ENCODE measurements at places on chromosomes 1 and 21.

DNA sequence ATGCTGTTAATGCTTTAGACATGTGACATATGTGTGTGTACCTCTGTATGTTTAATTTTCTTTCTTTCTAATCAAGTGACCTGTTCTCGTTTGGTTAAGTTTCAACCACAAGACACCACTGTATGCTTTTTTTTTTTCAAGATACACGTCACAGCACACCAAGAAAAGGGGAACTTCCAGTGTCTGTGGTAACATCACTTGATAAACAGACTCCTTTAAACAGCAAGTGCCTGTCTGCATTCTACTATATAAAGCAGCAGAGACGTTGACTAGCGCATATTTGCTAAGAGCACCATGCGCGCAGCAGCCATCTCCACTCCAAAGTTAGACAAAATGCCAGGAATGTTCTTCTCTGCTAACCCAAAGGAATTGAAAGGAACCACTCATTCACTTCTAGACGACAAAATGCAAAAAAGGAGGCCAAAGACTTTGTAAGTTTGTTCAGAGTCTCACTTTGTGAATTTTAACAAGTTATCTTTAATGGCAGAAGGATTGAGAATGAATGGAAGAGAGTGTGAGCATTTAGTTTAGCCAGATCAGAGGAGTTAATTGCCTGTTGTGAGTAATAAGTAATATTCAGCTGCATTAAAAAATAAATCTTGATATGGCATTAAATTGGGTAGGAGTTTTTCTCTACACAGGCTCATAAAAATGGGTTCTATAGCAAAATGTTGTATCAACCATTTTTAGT lies at the start of gene RGS1:
Gene RGS1, plus strand, starts transcription at position 275 of the 691 bp plus-strand sequence. Its CDS starts 20 bp downstream, at position 295.
- peak; percentile 62 for DNase-seq

GRCh38 chr1:23168079-23168444 lies 594 bp downstream of the LUZP1 start:
- no peak for DNase-seq

GRCh38 chr21:44267655-44268142 lies 6.0 kb upstream of the DNMT3L start:
- no peak for DNase-seq

DNA sequence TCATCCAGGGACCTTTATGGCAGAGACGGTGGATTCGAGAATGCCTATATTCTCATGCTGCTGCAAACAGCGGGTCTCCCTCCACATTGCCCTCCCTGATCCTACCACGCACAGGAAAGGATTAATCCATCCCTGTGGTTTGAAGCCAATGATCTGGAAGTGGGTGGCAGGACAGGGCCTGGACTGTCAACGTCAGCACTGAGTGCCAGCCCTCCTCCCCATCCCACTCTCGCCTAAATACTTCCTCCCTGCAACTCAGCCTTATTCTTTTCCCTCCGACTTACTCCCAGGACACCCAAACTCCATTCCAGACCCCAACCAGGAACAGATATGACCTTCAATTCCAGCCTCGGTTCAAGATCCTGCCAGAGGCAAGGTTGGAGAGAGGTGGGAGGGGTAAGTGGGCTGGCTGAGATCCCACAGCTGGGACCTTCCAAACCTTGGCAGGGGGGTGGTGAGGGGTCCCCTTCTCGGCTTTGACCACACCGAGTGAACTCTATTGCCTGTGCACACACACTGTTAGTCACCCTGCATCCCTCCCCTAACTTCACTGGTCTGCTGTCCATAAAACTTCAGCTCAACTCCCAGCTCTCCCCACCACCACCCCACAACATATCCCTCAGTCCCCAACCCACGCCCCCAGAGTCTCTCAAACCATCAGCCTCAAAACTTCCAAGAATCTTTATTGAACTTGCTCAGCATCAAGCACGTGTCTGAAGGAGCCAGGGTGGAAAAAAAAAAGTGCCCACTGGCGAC lies 2.4 kb upstream of the S100A5 start:
- no peak for DNase-seq

DNA sequence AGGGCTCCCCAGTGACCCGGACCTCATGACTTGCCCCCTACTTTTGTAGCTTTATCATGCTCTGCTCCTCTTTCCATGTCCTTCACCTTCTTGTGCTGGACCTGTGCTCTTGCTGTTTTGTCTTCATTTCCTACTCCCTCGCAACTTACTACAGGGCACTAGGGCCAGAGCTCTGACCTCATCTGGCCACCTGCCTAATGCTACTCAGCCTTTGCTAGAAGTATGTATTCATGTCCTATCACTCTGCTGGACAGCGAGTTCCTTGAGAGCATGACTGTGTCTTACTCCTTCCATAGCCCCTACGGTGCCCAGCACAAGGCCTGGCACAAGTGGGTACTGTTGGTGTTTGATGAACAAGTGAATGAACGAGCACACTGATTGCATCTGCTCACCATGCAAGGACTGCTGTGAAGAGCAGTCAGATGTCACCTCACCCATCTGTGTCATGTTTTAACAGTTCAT lies 1.9 kb downstream of the MTFR1L start:
- DNase-seq = no peak

DNA sequence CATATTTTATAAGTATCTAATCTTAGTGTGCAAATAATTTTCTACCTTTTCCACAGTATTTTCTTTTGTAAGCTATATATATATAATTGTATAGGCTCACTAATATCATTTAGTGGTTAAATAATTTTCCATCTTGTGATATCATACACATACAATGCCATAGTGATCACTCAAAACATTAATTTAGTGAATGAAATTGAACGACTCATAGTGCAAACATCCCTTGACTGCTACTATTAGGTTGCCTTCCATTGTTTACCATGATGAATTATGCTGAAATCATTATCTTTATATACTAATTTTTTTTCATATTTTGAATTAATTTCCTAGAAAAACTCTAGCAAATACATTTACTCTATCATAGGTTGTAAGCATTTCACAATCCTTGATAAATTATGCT lies 127.1 kb downstream of the PCNX2 start:
- DNase-seq = no peak

GRCh38 chr1:184954232-184954995 lies 19.9 kb downstream of the NIBAN1 start:
- no peak for DNase-seq

DNA sequence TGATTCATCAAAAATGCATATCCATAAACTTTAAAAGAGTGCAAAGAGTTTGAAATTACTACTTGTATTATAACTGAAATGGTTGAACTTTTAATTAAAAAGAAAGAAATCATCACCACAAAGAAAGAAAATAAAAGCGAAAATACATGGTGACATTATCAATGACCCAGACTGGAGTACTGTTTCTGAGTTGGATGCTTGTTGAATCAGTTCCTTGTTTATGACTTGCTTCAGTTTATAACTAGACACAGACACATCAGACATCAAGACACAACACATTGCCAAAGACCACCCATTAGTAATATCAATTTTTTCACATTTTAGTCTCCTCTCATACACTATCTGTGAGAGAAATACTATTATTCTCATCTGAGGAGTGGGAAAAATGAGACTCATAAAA lies 293.0 kb downstream of the MRPL39 start:
- no peak for DNase-seq

DNA sequence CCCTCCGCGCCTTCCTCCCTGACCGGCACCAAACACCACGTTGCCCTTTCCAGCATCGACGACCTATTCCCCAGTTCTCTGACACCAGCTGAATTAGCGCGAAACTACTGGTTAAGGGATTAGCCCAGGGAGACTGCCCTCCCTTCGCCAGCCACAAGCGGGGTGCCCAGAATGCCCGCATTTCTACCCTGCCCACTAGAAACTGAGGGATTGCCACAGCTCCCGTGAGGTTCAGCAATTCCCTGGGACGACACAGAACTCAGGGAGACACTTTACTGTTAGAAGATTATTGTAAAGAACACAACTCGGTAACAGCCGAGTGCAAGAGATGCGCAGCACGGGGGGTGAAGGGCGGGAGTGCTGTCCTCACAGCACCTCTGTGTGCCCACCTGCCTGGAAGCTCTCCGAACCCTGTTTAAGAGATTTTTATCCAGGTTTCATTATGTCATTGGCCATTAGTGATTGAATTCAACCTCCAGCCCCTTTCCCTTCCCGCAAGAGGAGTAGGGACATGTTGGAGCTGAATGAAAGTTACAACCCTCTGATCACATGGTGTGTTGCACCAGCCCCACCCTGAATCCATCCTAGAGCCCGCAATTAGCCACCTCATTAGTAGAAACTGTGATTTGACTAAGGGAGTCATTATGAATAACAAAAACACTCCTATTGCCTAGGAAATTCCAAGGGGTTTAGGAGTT lies 15.8 kb upstream of the RIPPLY3 start:
- DNase-seq = no peak

GRCh38 chr1:5497503-5497902 lies 494.7 kb downstream of the NPHP4 start:
- DNase-seq = no peak

GRCh38 chr21:42837421-42838211 lies 41.7 kb downstream of the WDR4 start:
- DNase-seq = no peak

DNA sequence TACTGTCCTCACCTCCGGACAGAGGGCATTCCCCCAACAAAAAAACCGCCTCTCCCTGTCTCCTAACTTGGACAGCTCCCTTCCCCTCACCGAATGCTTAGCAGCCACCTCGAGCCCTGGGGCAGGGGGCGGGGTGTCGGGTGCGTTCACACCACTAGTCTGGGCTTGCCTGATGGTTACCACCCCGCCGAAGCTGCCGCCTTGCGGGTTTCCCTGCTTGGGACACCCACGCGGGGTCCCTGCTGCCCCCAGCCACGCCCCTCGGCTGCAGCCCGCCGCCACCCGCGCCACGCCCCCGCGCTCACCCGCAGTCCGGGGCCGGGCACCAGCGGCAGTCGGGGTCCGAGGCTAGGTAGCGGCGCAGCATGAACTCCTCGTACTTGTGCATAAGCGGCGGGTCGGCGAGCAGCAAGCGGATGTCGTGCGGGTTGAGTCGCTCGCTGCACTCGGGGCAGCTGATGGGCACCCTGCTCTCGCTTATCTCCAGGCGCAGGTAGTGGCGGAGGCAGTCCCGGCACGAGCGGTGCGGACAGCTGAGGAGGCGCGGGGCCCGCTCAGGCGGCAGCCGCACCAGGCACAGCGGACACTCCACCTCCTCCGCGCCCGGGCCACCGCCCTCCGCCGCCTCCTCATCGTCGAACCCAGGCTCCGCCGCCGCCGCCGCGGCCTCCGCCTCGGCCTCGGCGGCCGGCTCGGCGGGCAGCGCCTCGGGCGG lies 706 bp downstream of the RNF19B start:
- peak; percentile 45 for DNase-seq
